ENCODE measurements at places on chromosomes 2 and 18.

DNA sequence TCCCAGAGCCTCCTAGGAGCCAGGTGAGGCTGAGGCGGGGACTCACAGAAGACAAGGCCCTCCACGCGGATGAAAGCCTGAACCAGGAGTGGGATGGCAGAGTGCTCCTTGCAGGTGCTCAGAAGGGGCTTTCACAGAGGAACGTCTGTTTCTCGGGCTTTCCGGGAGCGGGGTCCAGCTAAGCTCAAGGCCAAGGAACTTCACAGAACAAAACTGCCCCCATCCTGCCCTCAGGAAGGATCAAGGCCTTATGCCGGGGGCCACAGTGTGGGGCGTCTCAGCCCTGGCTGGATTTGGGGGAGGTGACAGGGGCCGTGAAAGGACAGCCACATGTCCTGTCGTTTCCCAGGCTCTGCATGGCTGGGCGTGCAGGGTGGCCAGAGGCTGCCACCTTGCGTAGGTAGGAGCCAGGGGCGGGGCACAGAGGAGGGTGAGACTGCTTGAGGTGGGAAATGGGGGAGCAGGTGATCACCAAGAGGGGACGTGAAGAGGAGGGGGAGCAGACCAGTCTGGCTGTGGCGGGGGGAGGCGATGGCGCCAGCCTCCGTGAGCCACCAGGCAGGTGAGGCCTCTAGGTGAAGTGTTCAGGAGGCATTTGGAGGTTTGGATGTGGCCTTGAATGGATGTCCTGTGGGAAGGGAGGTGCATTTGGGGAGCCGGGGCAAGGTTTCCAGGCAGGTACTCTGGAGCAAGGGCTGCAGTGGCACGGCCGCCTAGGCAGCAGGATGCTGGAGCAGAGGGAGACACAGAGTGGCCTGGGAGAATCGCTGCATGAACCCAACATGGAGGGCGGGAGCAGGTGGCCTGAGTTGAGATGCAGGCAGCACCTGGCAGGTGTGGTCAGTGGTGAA lies 79.1 kb downstream of the TWIST2 start:
- H3K4me3 ChIP-seq: no peak overlapping the region
- H3K27ac ChIP-seq: no peak overlapping the region
- H3K27me3 ChIP-seq: peaks cover 31% of the 10 kb centered on the region
- DNase-seq: no peak

- H3K4me3 ChIP-seq: no peak overlapping the region
- no peaks in the 10 kb centered on the region for H3K4me1 ChIP-seq
- no peaks in the 10 kb centered on the region for H3K27me3 ChIP-seq
Measured at GRCh38 chr18:44564922-44565321, 115.8 kb upstream of the SETBP1 start.

- no peak for DNase-seq
- H3K27me3 ChIP-seq: no peaks in the 10 kb centered on the region
- peaks cover 5% of the 10 kb centered on the region for H3K4me1 ChIP-seq
Measured at GRCh38 chr2:223049356-223049755, 2.6 kb upstream of the KCNE4 start.

DNA sequence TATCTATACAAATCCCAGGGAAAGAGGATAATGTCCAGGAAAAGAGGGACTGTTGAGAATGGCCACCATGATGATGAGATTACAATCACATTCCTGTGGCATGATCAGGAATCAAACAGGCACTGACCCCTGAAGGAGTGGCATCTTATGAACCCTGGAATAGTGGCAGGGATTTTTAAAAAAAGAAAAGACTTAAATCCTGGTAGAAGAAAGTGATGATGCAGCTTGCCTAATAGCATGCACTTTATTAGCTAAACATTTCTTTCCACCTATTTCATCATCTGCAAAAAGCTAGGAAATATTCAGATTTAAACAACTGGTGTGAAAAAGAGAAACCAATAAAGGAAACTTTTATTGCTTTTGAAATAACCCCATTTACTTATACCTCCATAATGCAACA lies 87.2 kb upstream of the FSHR start:
- no peak for DNase-seq
- no peaks in the 10 kb centered on the region for H3K36me3 ChIP-seq
- H3K4me1 ChIP-seq: no peaks in the 10 kb centered on the region
- no peaks in the 10 kb centered on the region for H3K27me3 ChIP-seq

DNA sequence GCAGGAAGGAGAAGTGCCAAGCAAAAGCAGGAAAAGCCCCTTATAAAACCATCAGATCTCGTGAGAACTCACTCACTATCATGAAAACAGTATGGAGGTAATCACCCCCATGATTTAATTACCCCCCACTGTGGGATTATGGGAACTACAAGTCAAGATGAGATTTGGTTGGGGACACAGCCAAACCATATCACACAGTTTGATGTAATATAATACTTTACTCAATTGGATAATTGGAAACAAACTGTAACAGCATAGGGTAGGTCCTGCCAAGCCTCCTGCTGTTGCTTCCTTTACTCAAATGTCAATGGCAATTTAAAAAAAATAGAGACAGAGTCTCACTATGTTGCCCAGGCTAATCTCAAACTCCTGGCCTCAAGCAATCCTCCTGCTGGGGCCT lies 15.5 kb upstream of the METTL21A start:
- no peaks in the 10 kb centered on the region for H3K4me1 ChIP-seq
- no peaks in the 10 kb centered on the region for H3K27me3 ChIP-seq
- no peak for DNase-seq
- no peak overlapping the region for H3K27ac ChIP-seq

All from neuronal stem cell (in vitro differentiated cells).